ENCODE measurements at places on chromosomes 2 and 18.

DNA sequence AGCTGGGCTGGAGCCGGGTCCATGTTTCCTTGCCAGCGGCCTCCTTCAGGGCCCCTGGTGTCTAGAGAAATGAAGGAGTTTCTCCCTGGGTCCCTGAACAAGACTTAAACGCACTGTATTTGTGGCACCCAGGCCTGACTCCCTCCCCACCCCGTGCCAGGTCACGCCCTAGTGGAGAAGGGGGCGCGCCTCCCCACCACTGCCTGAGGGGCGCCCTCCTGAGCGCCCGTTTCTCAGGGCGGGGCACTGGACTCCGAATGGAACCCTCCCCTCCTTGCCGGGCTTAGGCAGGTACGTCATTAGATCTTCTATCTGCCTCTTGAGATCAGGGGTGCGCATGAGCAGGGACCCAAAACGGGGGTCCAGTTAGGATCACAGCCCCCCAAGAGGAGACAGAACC, 16.3 kb downstream of the ODC1 start:
- no peak for DNase-seq

DNA sequence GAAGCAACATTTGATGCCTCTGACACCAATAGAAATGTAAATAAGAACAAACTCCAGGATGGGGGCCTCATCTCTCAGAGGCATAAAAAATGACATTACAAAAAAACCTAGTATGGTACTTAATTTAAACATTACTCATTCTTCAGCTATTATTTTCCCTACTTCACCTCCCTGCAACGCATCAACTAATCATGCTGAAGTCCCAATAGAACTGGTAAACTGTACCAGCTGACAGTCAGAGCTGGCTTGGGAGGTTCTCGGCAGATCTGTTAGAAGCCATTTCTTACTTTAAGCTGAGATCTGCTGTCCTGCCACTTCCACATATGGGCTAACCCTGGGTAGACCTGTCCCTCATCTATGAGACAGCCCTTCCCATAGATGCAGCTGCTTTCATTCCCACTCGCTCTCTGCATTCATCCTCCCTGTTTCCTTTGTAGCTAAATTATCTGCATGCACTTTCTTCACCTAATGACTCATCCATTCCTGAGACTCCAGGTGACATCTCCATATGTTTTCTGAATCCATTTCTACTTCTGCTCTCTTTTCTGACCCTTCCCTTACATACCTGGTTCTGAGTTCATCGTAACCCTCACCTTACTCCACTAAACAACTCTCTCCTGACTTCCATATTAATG, 108.1 kb downstream of the AOX1 start:
- DNase-seq, result no peak

GRCh38 chr2:181461056-181461997, 4.1 kb downstream of the ITGA4 start:
- DNase-seq, result no peak

DNA sequence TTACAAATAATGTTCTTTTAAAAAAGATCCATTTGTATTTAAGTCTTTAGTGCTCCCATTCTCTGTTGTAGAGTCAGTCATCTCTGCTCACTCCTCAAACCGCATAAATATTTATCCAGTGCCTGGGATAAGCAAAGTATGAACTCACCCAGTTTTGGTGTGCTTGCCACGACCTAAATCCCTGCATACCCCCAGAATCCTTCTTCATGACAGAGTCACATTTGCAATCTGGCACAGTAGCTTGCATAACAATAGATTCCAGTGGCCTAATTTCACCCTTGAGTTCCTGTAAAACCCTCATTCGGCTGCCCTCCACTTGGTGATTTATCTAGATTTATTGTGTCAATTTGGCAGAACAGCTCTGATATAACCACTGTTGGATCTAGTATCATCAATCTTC, 92.9 kb downstream of the DTNA start:
- DNase-seq, result no peak

- no peak for DNase-seq
Observed at GRCh38 chr2:20541651-20542050, 94.8 kb downstream of the RHOB start.

DNA sequence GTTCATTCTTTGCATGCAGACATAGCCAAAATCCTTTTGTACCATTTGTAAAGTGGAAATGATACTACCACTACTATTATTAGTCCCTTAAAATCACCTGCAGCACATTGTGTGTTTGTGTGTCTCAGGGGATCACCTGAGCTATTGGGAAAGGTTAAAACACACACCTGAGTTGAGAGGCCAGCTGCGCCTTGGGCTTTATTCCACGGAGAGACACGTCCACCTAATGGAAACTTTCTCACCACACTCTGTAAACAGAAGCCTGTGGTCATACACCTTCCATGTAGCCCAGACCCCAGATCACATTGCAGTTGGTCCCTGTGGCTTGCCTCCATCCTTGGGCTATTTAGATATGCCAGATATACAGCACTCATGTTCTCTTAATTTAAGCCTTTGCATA, 81.8 kb upstream of the SH3BP4 start:
- DNase-seq, result no peak

DNA sequence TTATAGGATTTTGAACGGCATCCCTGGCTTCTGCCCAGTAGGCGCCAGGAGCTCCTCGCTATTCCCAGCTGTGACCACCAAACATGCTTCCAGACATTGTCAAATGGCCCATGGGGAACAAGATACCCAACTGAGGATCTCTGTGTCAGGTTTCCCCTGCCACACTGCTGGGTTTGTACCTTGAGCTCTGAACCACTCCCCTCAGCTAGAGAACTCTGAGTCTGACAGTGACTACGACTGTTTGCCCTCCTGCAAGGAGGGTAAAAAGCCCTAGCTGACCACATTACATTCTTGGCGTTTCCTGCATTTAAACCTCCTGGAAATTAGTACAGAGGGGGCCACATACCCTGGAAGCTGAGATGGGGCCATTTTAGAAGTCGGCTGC, 12.4 kb downstream of the LRRFIP1 start:
- DNase-seq, result no peak

GRCh38 chr2:28652217-28652616, 99.4 kb upstream of the PPP1CB start:
- DNase-seq, result no peak

DNA sequence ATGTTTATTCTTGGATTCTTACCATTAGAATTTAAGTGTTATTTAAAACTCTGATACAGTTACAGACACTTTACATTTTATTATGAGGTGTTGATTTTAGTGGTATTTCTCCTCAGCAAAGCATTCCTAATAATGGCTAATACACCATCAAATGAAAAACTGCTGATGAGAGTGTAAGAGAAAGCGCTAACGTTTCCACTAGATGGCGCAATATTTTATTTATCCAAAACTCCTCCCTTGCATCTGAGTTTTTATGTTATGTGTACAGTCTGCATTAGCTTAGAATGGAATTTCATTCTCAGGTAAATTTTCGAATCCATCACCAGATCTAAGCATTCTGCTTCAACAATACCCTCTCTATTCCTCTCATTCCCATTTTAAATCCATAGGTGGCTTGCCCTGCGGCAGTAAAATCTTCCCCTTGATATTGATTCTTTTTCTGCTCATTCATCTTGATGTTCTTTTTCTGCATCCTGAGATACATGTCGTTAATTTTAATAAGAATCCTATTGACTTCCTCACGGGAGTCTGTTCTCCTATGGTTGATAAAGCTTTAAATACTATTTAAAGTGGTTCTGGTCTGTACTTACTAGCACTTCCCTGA, 53.9 kb downstream of the PRKRA start:
- DNase-seq, result no peak

- no peak for DNase-seq
Observed at GRCh38 chr2:14991723-14992122, 359.2 kb downstream of the LRATD1 start.

GRCh38 chr2:145975406-145975805, 1455.5 kb upstream of the ZEB2 start:
- DNase-seq, result no peak

DNA sequence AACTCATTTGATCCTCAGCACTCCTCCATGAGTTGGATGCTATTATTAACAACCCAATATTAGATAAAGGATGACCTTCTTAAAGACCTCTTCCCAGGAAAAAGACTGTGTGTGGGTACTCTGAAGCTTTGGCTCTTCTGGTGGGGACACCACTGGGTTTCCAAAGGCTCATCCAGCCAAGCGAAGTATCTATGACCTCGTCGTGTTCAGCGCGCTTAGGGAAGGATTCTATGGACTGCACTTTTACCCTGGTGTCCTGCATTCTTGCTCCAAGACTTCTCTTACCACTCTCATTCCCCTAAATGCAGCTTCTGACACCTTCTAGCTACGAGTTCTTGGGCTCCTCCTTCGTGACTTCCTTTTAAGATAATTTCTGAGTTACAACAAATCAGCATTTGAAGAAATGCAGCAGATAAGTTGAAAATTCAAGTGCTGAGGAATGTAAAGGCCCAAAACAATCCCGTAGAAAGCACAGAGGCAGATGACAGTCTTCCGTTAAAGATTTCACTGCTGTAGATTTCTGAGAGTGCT, 673 bp upstream of the HNMT start:
- DNase-seq, result no peak

- no peak for DNase-seq
Observed at GRCh38 chr2:58543442-58543841, 302.3 kb upstream of the FANCL start.

DNA sequence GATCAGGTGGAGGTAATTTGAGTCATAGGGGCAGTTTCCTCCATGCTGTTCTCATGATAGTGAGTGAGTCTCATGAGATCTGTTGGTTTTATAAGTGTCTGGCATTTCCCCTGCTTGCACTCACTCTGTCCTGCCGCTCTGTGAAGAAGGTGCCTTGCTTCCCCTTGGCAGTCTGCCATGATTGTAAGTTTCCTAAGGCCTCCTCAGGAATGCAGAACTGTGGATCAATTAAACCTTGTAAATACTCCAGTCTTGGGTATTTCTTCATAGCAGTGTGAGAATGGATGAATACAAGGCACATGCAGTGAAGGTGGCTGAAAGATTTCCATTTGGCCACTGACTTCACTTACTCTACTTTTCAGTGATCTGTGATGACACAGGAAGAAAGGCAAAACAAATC, 133.7 kb downstream of the SH3BP4 start:
- no peak for DNase-seq

- DNase-seq, result no peak
Observed at GRCh38 chr2:64649013-64649484, 4.7 kb downstream of the SERTAD2 start.

GRCh38 chr2:219332542-219332941, at the start of gene RESP18:
Gene RESP18, minus strand, starts transcription at chr2:219332744.
- no peak for DNase-seq

GRCh38 chr2:219496247-219496824, 2.4 kb upstream of the GMPPA start:
- no peak for DNase-seq

DNA sequence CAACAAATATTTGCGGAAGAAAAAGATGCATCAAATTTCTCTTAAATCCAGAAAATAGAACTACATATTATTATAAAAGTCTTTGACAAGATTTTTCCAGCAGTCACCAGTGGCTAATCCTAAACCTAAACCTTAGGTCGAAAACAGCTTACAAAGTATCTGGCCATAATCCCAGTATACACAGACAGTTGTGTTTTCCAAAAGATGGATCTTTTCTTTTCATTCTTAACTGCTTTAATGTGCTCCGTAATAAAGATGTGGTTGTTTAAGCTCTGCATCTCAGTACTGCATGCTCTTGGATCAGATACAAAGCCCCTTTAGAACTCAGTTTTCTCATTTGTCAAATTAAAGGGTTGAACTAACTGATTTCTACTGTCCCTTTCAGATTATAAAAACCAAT, 247.8 kb downstream of the TXNL1 start:
- DNase-seq, result no peak

GRCh38 chr2:77831471-77831870, 309.3 kb upstream of the LRRTM4 start:
- no peak for DNase-seq

DNA sequence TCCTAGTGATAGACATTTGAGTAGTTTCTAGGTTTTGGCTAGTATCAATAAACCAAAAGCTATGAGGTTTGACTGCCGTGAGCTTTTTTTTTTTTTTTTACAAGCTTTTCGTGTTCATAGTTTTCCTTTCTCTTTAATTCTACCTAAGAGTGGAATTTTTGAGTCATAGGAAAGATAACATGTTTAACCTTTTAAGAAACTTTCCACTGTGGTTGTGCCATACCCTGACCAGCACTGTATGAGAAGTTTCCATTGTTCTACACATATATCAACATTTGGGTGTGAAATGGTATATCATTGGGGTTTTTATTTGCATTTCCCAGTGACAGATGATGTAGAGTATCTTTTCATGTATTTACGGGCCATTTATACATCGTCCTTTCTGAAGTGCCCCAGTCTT, 31.7 kb downstream of the UBE2F start:
- DNase-seq, result no peak

GRCh38 chr2:10267551-10268465, 34.9 kb upstream of the HPCAL1 start:
- peak; percentile 17 for DNase-seq

- no peak for DNase-seq
Observed at GRCh38 chr18:73691624-73692023, 456.0 kb downstream of the FBXO15 start.

- no peak for DNase-seq
Observed at GRCh38 chr2:190791976-190792575, 88.5 kb upstream of the GLS start.

DNA sequence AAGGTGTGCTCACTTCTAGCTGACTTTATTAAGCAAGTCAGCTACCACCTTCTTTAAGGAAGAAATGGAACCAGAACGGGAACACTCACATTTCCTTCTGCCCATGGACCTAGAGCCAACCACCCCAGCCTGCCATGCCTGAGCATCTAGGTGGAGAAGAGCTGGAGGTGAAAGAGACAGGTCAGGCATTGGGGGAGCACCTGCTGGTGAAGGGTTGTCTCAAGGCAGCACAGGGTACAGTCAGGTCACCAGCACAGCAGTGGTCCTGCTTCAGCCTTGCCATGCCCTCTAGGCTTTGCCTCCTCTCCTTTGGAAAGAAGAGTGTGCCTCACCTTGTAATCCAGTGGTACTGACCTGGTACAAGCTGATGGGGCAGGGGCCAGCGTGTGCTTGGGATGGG, 107.9 kb downstream of the KCNF1 start:
- DNase-seq, result no peak

DNA sequence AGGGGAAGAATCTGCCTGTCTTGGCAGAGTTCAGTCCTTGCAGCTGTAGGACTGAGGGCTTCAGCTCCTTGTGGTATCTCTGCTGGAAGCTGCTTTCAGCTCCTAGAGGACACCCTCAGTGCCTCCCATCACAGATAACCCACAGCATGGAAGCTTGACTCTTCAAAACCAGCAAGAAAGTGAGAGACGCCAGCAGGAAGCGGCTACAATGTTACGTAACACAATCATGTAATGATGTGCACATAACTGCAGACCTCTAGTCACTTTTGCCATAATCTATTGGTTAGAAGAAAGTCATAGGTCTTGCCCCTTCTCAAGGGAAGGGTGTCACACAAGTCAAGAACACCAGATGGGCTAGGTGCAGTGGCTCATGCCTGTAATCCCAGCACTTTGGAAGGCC, 69.1 kb upstream of the AFF3 start:
- no peak for DNase-seq

GRCh38 chr2:160214461-160215445, 14.7 kb upstream of the ITGB6 start:
- no peak for DNase-seq

Data from T47D (cell line).